ENCODE measurements at places on chromosomes 3 and 15.

DNA sequence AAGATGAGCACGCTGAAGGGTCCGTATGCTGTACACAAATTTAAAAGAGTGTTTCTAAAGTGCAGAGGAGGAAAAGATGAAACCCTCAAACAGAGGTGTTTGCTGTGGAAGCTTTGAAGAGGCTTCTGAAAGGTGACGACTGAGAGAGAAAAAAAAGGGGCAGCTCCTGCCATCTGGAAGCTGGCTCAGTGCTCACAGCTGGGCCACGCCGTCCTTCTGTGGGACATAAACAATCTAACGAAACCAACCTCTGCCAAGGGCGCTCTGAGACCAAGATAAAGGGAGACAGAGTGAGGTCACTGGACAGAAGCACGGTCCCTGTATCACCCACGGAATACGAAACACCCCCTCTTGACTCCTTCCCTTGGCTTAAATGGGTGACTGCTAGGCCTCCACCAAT is 96.3 kb upstream of the SLC6A6 start:
- no peak for DNase-seq

- no peak for DNase-seq
These were observed 332.6 kb downstream of the LSAMP start for GRCh38 chr3:116112696-116113095.

DNA sequence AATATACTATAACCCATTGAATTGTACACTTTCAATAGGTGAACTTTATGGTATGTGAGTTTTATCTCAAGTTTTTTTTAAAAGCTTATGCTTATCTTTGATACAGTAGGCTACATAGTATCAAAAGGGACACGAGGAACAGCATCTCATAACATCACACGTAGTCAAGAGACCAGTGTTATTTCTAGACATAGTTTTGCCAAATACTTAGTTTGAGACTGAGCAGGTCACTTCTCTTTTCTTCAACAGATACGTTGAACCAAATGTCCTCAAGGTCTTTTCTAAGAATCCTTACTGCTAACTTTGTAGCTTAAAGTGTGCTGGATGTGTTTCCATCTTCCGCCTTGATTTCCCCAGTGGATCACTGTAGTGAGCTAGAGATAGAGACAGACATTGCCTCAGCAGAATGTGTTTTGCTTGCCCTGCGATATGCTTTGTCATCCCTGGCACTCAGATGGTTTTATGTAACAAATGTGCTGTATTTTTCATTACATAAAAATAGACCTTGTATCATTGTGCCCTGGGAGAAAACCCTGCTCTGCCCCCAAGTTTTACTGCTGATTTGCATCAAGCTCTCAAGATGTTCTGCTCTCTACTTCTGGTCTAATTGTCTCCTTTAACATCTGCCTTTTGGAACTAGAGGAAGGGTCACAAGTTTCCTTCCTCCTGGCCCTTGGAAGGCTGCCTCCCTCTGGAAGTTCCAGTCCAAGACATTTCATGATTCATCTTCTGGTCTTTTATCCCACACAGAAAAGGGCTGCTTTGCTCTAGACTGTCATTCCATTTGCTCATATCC is 426.4 kb upstream of the RGMA start:
- DNase-seq: no peak

GRCh38 chr15:46941241-46941640 is 776.1 kb upstream of the SEMA6D start:
- DNase-seq: no peak

DNA sequence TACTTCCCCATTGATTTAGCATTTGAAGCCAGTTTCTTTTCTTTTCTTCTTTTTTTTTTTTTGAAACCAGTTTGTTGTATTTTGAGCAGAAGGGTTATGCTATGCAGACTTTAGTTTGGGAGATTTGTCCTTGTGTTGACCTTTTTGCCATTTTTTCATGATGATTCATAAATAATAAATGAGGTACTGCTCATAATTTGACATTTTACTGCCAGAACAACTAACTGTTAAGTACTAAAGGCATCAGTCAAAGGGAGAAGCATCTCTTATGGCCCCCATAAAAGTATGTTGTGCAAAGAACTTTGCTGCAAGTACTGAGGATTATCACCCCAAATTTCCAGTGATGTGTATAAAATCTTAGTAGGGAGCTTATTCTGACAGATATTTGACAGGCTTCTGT is 1.7 kb upstream of the GPR87 start:
- no peak for DNase-seq

- DNase-seq: no peak
These were observed 1.9 kb downstream of the GOLGA8A start for GRCh38 chr15:34435658-34436057.

- no peak for DNase-seq
These were observed 28.5 kb upstream of the CMSS1 start for GRCh38 chr3:99789011-99789721.

DNA sequence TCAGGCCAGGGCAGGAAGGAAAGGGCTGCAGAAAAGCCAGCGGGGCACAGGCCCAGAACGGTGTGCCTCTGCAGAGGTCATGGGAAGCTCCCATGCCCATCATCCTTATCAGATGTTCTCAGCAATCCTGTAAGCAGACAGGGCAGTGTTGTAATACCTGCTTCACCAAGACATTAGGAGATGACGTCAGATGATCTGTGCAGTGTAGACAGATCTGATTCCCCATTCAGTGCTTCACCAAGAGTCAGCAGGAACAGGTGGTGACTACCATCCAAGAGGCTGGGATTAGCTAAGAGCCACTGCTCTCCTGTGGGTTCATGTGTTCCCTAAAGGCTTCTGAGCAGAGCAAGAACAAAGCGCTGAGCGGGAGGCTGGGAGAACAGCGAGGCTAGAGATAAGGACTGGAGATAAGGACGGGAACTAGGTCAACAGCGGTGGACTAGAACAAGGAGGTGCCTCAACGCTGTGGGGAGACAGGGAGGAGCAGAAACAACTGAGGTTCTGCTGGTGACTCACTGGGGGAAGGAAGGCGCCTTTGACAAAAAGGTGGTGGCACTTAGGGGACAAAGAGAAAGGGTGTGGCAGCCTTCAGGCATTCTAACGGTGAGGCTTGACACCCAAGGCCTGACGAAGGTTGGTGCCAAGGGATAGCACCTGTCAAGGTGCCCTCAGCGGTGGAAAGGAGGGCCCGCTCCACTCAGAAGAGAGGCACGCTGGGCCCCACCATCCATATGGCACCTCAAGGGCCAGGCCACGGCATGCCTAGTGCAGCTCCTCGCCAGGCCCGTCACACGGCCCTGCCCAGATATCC is 28.4 kb downstream of the CCDC12 start:
- DNase-seq: peak; percentile 60

GRCh38 chr3:16369276-16369675 is 104.3 kb downstream of the OXNAD1 start:
- DNase-seq: no peak

- DNase-seq: no peak
These were observed 71.1 kb upstream of the GATM start for GRCh38 chr15:45449395-45449794.

- DNase-seq: no peak
These were observed 18.5 kb downstream of the GRIP2 start for GRCh38 chr3:14521611-14522010.

- no peak for DNase-seq
These were observed 777 bp downstream of the CIB1 start for GRCh38 chr15:90232941-90233386.

GRCh38 chr15:38010395-38010794 is 76.0 kb downstream of the TMCO5A start:
- DNase-seq: no peak

GRCh38 chr3:98901392-98902350 is at the start of gene DCBLD2:
Gene DCBLD2 (minus strand): TSS chr3:98901695. CDS start chr3:98901326, 369 bp downstream.
- DNase-seq: peak; percentile 86

- no peak for DNase-seq
These were observed 281.3 kb downstream of the CLSTN2 start for GRCh38 chr3:140216249-140216648.

GRCh38 chr3:156140001-156140595 is 19.7 kb downstream of the KCNAB1 start:
- DNase-seq: no peak

DNA sequence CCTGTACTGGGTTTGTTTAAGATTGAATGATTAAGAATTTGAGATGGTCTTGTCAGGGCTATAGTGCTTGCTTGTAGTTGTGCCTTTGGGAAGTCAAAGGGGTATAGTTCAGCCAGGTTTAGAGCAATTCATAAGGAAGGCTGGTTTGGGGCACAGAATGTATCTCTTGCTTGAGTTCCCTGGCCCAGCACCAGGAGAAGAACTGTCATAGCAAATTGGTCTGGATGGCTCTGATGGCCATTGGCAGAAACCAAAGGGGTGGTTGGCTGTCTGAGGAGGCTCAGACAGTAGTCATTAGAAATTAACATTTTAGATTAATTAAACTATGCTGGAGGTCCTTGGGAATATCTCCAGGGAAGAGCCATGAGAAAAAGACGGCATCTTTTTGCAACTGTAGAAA is 25.4 kb upstream of the OTOL1 start:
- DNase-seq: no peak

DNA sequence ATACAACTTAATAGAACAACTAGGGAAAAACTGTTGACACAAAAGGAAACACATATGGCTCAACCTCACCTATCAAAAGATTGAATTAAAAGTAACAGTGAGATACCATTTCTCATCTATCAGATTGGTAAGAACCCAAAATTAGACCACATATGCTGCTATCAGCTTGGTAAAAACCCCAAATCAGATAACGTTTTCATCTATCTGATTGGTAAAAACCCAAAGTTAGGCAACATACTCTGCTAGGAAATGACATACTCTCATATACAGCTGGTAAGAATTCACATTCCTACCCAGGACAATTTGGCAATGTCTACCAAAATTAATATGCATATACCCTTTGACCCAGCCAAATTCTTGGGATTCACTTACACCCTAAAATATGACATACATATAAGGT is 26.3 kb downstream of the NRG4 start:
- no peak for DNase-seq

DNA sequence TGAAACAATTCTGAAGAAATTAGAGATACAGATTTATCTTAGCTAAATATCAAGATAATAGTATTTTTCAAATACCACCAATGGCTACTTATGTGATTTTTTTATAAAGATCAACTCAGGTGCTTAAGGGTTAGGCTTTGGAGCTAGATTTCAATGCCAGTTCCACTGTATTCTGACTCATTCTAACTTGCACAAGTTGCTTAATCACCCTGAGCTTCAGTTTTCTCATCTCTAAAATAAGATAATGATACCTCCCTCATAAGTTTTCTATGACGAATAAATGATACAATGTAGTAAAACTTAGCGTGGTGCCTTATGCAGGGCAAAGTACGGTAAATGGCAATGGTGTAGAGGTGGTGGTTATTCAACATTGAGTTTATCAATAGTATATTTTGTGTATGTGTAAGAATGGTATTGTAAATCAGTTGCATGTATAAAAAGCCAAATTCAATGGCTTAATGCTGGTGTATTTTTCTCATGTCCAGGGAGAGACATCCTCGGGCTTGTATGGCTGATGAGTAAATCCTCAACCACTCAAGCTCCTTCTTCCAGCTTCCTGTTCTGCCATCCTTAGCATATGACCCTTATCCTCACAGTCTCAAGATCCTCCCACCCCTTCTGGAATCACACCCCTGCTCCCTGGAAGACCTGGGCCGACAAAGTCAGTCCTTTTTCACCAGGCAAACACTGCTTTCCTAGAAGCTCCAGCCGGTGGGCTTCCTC is 505.9 kb upstream of the CFAP20DC start:
- no peak for DNase-seq

DNA sequence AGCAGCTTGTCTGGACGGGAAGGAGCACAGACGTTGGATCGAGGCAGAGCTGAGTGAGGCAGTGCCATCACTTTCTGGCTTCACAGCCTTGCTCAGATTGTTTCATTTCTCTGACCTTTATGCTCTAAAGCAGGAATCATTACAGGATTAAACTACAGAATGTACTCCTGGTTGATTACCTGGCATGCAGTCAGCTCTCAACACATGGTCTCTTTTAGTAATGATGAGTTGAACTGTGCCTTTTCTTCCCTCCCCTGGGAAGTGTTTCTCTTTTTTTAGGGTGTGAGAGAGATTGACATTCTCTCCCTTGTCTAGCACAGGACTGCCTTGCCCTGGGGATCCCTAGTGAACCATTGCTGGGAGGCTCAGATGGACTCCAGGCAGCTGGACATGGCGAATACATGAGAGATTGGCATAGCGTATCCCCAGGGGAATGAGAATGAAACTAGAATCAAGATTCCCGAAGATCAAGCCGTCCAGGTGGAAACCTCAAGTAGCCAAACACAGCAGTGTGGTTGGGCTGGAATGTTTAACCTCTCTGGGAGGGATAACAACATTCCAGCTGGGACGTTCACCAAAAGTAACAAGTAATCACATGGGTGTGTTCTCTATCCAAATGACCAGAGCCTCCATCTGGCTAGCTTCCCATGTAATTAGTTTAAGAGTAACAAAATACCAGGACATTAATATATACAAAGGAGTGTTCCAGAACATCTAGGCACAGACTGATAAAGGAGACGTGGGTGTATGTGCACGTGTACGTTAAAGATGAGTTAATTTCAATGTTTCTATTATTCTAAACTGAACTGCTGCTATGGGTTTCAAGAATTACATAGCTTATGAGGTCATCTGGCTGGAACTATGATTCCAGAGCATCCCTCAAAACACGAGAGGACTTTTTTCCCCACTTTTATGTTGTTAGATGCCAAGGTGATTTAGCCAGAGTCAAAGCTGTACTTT is 118.6 kb upstream of the NR2E3 start:
- DNase-seq: no peak

GRCh38 chr3:125163739-125164601 is 48.6 kb downstream of the SLC12A8 start:
- DNase-seq: no peak

- no peak for DNase-seq
These were observed 4.4 kb downstream of the RPSA start for GRCh38 chr3:39410893-39411292.

DNA sequence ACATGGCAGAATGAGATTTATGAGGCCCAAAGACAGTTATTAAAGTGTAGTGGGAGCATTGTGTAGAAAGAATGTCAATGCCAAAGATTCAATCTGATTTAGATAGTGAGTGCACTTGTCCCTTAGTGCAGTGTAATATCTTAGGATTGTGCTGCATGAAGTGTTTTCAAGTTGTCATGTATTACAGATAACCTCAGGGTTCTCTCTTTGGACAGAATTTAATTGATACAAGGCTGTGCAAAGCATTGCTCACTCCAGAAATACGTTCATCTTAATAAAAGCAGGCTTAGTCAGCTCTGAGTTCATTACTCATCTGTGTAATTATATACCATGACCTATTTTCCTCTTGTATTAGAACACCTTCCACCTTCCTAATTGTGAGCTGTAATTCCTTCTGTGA is 16.0 kb upstream of the GPR171 start:
- DNase-seq: no peak

DNA sequence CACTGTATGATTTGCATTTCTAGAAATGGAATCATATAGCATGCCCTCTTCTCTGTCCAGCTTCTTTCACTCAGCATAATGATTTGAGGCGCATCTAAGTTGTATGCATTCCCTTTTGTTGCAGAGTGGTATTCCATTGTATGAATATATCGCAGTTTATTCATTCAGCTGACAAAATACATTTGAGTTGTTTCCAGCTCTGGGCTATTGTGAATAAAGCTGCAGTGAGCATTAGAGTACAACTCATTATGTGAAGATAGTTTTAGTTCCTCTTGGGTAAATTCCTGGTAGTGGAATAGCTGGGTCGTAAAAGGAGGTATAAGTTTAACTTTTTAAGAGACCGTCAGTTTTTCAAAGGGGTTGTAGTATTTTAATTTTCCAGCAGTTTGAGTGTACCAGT is 38.5 kb upstream of the POLR2M start:
- DNase-seq: no peak

GRCh38 chr15:62209322-62209721 is 44.2 kb upstream of the C2CD4B start:
- DNase-seq: no peak

Data from stimulated activated CD8-positive, alpha-beta memory T cell treated with anti-CD3 and anti-CD28 coated beads, Interleukin-7, amount 100 ng/mL, for 4 hours (primary cell).